Stimulated activated CD4-positive, alpha-beta T cell treated with anti-CD3 and anti-CD28 coated beads, Interleukin-4, amount 100 ng/mL, for 1 hour (primary cell): ENCODE measurements at places on chromosomes 11 and 22.

- no peak for DNase-seq
Measured at GRCh38 chr11:35321532-35322317, 97.6 kb downstream of the SLC1A2 start.

GRCh38 chr11:96648991-96649390 is 259.2 kb downstream of the JRKL start:
- no peak for DNase-seq

DNA sequence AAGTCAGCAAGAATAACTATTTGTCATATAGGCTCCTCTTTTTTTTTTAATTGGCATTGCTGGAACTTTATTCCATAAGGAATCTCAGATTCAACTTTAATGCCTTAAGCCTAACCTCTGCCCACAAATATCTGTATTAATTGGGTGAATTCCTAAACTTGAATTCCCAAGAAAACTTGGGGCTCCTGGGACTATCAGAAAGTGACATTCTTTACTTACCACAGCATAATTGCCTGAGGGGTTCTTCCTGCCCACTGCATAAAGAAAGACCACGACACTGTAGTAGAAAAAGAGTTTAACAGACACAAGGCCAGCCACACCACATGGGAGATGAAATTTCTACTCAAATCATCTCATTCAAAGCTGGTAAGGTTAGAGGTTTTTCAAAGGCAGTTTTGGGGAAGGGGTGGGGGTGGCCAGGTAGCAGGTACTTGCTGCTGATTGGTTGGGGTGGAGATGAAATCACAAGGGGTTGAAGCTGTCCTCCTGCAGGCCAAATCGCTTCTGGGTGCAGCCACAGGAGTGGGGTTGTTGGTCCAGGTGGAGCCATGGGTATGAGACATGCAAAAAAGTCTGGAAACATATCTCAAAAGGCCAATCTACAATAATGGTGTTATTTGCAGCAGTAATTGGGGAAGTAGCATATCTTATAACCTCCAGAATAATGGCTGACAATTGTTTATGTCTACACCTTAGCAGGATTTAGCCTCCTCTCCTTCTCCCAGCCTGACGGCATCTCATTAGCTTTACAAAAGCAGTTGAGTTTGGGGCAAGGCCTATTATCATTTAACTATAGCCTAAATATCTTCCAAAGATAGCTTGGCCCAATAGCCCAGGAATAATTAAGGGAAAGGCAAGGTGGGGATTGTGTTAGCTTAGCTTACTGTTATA is 4.8 kb upstream of the NLRP10 start:
- DNase-seq, result no peak

DNA sequence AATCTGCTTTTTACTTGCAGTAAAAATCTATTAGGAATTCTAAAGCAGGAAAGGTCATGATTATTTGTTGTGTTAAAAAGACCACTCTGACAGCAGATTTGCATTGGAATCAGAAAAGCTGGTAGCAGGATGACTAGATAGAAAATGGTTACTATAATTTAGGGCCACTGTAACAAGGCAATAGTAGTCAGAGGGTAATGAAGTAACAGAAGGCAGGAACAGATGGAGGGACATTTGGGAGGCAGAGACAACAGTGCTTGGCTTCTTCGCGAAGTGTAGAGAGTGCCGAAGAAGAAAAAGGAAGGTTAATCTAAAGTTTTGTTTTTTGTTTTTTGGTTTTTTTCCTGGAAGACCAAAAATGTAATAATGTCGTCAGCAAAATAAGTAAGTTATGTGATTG is 129.8 kb upstream of the SLC5A12 start:
- DNase-seq, result no peak

DNA sequence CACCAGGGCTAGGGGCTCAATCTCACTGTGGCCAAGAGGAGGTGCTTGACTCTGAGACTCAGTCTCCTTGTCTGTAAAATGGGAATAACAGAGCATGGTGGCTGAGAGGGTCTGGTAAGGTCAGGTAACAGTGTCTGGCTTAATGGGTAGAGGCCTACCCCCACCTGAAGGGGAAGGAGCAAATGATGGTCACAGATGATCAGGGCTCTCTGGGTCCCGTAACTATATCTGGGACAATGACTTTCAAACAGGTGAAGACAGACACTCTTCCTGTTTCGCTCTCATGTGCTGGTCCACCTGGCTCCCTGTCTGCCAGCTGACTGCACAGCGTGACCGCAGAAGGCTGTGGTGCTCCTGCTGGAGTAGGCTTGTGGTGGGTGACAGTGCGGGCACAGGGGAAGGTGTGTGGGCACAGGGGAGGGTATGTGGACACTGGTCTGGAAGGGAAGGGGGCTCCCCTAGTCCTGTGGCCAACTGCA is 4.0 kb downstream of the A4GALT start:
- no peak for DNase-seq

- DNase-seq, result no peak
Measured at GRCh38 chr11:93850594-93851018, at the start of gene VSTM5. TSS of gene VSTM5 (minus strand) at chr11:93850618. CDS start at chr11:93850502, 116 bp downstream.

GRCh38 chr11:104897891-104898684 is at the start of gene CASP12:
TSS of gene CASP12 (minus strand) at chr11:104898460.
- DNase-seq, result no peak

- DNase-seq, result no peak
Measured at GRCh38 chr11:93817426-93818348, 32.7 kb downstream of the VSTM5 start.
